ENCODE measurements at places on chromosomes 5 and 9.

DNA sequence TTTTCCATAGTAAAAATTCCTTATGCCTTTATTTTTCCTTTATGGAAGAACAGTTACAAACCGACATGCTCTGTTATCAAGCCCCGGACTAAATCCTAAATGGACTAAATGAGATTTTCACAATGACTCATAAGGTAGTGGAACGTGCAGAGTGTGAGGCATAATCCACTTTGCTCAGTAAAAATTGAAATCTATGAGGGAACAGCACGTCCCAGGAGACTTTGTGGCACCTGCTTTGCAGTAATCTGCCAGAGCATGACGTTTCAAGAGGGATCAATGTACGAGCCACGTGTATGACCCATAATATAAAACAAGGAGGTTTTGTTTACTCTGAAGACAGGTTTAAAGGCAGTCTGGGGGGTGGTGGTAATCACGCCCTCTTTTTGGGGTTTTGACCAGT lies 83.8 kb upstream of the GNA14 start:
- peak; percentile 36 for DNase-seq

DNA sequence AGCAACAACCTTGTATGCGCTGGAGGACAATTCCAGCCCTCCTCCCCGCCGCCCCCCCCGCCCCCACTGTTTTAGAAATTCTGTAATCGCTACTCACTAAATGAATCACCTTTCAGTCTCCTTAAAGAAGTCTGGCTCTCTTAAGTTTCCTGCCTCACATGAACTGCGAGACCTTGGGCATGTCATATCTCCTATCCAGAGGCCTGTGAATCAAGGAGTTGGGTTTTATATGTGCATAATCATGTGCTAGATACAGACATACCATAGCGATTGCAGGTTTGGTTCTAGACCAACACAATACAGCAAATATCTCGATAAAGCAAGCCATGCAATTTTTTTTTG lies 337 bp upstream of the DMAC1 start:
- no peak for DNase-seq

- DNase-seq: peak; percentile 90
Measured at GRCh38 chr5:73387601-73388305, 60.8 kb downstream of the FOXD1 start.

DNA sequence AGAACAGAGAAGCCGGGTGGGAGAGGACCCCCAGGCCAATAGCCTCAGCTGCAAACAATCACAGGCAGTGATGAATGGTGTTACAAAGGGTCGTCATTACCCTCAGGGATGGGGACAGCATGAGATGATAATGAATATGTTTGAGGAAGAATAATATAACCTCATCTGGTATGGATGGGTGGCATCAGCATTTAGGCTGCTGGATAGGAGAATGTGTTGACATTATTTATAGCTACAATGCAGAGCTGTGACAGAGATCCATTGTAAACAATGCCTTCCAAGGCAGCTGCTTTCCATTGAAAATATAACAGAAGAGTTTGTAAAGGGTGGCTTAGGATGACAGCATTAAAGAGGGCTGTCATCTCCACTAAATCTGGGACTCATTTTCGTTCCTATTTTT lies 365.5 kb downstream of the KCNN2 start:
- DNase-seq: no peak

- no peak for DNase-seq
Measured at GRCh38 chr9:128635266-128636023, 21.2 kb downstream of the DYNC2I2 start.

DNA sequence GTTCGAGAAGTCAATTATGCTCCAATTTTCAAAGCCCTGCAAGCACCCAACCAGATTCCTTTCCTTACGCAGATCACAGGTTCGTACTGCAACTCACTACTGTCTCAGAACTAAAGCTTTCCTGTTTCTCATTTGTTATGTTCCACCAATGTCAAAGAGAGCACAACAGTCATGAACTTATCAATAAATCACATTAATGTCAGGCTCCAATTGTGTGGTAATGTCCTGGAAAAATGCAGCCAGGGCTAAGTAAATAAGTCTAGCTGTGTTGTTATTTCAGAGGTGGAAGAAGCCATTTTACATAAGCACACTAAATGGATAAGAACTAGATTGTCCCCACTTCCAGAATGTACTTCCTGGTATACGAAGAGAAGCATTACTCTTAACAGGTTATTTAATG lies 488.6 kb upstream of the PTGER4 start:
- no peak for DNase-seq

DNA sequence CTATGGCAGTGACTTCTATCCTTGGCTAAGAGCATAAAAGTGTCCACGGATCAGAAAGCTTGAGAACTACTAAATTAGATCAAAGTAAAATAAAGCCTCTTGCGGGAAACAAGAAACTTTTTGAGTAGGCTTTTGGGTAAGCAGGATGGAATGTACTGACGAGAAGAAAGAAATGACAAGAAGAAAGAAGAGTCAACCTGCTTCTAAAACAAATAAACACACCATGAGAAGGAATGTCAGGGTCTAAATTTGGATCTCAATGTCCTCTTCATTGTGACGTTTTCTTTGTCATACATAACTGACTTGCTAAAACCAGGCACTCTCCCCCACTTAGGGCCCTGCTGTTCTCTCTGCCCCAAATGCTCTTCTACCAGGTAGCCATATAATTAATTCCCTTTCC lies 290.1 kb upstream of the PTGER4 start:
- no peak for DNase-seq

DNA sequence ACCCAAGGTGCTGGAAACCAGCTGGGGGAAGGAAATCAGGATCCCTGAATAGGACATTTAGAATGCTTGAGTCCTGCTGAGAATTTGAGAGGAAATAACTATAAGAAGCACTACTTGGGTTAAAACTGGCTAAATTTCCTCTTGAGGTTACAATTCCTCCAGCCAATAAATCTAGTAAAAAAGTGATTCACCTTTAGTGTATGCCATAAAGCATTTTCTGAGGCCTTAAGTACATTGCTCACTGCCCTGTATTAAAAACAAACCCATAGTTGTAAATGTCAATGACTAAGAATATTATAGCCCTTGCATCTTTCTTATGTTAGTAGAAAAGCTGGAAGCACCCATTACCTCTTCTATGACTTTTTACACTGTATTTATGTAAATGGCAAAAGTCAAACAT lies 634.7 kb upstream of the ARRDC3 start:
- DNase-seq: no peak

DNA sequence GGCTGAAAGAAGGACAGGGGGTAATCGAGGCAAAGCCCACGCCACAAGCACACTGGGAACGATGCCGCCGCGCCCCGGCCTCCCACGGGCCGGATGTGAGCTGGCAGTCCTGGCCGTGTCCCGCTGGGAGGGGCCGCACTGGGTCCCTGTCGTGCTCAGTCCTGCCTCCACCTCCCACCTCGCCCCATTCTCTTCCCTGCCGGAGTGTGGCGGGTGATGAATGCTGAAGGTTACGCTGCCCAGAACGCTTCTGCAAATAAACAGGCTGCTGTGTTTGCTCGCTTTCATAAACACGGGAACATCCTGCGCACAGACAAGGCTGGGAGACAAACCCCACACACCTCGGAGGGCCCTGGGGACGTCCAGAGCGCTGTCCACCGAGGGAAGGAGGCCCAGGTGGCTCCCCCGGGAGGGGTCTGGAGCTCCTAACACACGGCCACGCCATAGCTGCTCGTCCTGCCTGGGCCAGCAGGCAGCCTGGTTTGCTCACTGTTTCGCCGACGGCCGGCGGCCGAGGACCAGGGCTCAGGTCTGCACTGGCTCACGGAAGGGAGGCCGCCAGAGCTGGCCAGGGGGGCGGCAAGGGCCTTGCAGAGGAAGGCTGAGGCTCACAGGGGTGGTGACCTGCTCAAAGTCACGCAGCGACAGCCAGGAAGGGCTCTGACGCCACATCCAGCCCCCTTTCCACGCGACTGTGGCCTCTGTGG lies 2.3 kb downstream of the DNLZ start:
- DNase-seq: no peak

DNA sequence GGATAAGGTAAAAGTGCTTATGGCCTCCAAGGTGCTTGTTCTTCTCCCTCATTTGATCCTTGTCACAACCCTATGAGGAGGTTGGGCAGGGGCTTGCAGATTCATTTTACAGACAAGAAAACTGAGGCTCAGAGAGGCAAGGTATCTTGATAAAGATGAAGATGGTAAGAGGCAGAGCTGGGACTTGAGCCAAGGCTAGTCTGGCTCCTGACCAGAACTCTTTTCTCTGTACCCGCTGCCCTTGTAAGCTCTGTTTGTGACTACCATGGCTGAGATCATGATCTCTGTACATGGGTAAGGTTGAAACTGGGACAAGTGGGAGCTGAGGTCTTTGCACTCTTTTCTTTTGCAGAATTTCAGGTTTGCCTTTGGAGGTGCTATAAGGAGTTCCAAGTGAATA lies 33.6 kb downstream of the SEC61B start:
- no peak for DNase-seq

DNA sequence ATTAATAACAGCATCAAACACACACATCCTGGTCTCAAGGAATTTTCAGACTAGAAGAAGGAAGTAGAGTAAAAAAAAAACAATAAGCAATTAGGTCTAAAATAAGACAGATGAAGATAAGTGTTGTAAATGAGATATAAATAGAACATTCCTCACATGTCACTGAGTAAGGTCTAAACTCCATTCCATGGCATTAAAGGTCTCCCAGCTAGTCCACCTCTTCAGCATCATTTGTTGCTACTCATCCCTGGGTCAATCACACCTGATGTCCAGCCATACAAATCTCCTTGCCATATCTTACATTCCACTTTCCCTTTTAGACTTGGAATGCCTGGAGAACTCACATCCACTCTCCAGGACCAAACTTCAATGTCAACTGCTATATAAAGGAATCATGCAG lies 214.1 kb upstream of the KLF4 start:
- DNase-seq: no peak

DNA sequence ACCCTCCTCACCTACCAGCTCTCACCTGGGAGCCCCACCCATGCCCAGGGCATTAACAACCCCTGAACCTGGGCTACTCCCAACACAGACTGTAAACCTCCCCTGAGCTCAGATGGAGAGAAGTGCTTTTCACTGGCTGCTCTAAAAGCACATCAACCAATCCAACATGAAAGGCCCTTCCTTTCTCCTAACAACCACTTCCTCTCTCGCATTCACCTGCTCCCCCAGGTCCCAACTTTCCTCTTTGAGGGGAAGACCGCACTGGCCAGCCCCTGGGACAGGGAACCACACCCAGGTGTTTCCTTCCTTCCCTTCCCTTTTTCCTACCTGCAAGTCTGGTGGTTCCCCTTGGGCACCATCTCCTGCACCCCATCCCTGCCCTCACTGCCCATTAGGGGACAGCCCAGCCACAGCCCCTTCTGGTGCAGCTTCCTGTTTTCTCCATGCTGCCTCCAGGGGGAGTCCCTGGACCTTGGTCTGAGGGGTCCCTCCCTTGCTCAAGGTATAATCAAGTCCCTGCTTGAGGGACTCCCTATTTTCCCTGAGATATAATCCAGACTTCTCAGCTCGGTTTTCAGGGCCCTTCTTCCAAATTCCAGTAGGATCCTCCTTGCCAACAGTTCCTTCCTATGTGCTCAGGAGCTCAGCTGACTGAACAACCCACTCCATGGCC lies 30.5 kb upstream of the DAB2IP start:
- DNase-seq: no peak

GRCh38 chr5:144473650-144474049 lies 303.0 kb downstream of the KCTD16 start:
- DNase-seq: no peak

- DNase-seq: no peak
Measured at GRCh38 chr9:107615321-107615720, 125.8 kb upstream of the KLF4 start.

DNA sequence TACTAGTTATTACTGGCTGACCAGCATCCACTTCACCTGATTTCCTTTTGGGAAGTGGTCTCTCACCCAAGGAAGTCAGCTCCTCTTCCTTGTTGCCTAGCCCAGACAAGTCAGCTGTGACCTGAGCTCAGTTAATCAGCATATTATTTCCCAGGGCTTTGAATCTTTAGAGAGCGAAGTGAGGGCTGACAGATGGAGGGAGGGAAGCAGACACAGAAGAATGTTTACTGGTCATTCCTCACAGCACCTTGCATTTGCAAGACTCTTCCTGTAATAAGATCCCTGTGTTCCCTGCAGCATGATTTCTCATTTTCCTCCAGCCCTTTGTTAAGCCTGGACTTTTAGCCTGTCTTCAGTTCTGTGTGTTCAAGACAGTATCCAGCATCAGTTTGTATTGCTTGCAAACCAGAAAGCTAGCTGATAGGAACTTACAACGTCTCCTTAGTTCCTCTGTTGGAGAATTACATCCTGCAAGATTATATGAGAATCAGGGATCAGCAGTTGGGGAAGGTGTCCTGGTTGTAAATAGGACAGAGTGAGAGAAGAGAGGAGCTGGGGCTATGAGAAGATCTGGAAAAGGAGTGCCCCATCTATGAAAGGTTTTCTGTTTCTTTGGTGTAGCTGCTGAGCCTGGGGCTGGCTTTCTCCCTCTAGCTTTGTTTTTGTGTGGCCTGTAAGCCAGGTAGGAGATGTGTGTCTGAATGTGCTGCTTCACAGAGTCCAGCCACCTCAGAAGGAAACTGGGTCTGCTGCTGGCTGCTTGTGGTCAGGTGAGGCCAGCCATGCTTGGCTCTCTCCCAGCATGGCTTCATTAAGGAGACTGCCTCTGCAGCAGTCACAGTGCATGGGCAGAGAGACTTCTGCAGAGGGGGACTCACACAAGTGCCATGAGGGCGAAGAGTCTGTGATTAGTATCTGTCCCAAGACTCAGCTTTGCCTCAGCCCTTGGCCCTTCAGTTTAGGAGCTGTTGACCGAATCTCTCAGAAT lies 50.3 kb downstream of the MAN2A1 start:
- no peak for DNase-seq

- peak; percentile 50 for DNase-seq
Measured at GRCh38 chr9:14320271-14321181, 6.6 kb upstream of the NFIB start.

- DNase-seq: no peak
Measured at GRCh38 chr5:115147052-115147451, 22.7 kb downstream of the TRIM36 start.

- no peak for DNase-seq
Measured at GRCh38 chr5:176406436-176407052, 9.8 kb downstream of the CLTB start.

GRCh38 chr9:89706086-89706485 lies 101.3 kb downstream of the GADD45G start:
- no peak for DNase-seq

DNA sequence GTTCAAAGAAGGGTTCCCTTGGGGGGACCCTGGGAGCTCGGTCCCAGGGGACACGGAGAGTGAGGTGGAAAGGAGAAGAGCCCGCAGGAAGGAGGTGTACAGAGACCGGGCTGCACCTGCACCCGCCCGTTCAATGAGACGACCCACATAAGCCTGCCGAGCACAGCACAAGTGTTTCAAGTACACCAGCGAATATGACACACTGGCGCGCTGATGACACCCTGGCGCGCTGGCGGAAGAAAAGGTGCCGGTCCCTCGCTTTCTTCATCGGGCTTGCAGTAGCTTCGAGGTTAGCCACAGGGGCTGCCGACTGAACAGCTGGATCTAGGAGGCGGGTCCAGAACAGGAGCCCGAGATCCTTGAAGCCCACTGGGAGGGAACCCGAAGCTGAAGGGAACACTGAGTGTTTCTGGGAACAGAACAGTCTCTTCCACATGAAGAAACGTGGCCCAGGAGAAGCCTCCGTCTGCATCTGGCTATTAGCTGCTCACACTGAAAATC lies 1.4 kb downstream of the TBC1D9B start:
- DNase-seq: no peak

Data from activated CD4-positive, alpha-beta T cell treated with anti-CD3 and anti-CD28 coated beads, Interleukin-2, amount 10 ng/mL, durations not matched to agents 24 days and 14 days (primary cell).